ENCODE measurements at places on chromosomes 12 and 14. TPM values are rescaled to one million over a fixed set of nuclear protein-coding genes. Genes with fewer than 3 reads are reported as not detected.

DNA sequence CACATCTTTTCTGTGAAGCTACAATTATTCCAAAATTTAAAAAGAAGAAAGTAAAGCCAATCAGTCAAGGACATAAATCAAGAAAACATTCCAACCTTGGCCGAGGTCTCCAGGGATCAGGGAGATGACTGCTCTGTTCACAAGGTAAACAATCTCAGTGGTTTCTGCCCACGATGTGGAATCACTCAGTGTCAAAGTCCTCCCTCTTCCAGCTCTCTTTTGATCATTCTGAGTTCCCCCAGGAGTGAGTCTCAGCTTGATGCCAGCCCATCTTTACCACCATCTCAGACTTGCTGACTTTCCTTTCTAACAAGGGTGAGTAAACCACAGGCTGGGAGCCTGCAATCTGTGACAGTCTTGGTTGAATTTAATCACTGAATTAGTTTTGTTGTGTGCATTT is 4.8 kb upstream of the SERPINA9 start:
- no peak for DNase-seq

IFNG-AS1 gene
- not detected for total RNA-seq

SMCO3 gene
- 1.4 TPM for total RNA-seq

- no peak for DNase-seq
These were observed 287.5 kb upstream of the MGAT4C start for GRCh38 chr12:86543716-86544115.

- no peak for DNase-seq
These were observed 1027.6 kb downstream of the BCL11B start for GRCh38 chr14:98244162-98244948.

DNA sequence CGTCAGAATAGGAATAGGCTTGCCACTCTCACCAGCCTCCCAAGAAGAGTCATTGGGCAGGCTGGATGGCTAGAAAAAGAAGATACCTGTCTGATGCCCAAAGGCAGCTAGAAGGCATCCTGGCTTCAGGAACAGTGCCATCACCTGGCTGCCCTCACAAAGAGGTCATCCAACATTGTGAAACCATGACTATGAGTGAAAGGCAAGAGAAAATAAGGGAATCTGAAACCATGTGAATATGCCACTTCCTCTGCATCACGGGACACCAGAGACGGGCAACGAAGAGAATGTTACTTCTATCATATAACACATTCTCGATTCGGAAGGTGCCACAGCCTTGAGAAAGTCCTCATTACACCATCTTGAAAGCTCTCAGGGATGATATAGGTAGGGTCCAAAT is 182.0 kb downstream of the DAD1 start:
- DNase-seq: no peak

GRCh38 chr12:94116191-94116590 is 32.2 kb upstream of the PLXNC1 start:
- DNase-seq: no peak

GRCh38 chr14:65664436-65664835 is 251.9 kb downstream of the FUT8 start:
- DNase-seq: no peak

OLR1 gene
- 1.4 TPM for total RNA-seq

DNA sequence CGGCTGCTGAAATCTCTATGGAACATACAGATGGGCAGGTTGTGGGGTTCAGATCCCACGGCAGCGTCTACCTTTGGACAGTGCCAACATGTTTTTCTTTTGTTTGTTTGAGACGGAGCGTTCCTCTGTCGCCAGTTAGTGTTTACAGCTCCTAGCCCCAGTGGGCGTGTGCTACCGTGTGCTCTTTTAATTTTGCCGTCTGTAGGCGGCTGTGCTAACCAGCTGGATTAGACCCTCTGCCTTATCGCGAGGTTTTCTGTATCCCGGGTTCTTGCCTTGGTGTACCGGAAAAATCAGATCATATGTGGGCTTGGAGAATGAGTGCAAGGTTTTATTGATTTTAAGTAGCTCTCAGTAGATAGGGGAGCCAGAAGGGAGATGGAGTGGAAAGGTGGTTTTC is 9.8 kb upstream of the GALNT6 start:
- DNase-seq: no peak

DNA sequence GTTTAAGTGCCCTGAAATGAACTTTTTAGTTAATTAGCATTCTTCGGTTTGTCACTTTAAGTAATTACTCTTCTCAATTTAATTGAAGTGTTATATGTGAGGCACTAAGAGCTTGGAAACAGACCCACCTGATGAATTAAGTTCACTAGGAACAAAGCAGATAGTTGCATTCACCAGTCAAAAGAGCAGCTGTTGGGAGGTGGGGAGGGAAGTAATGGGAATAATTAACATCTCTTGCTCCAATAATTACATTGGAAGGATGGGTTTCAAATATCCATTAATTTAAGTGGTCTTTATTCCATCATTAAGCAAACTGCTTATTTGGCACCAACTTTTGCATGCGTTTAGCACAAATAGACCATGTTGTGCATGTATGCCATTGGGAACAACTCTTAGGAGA is 667.2 kb downstream of the GALC start:
- DNase-seq: no peak

DNA sequence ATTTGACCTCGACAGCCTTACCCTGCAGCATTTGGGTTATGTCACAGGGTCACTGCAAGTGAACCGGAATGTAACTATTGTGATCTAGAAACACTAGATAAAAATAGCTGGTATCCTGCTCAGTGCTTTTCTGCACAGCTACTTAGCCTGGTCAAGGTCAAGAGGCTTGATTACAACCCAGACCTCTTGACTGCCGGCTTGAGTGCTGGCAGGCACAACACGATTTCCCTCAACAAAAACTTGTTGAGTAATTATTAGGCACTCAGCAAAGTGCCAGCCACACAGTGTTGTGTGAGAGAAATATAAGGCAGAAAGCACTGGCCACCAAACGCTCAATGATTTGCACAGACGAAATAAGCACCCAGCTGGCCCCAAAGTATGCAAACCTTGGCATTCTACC is 156.7 kb downstream of the NUAK1 start:
- no peak for DNase-seq

DNA sequence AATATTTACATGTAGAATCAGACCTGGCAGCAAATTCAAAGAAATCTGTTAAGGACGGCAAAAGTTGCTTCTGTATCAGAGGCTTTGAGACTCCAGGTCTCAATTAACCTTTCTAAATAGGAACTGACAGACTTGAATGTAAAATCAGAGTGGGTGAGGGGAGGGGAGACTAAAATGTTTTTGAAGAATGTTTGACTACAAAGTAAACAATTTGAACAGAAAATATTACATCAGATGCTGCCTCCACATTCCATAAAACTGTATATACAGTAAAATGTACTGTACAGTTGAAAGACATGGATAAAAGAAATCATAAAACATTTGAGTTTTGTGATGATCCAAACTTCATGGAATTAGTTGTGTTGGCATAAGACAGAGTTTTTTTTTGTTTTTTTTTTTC is 49.5 kb upstream of the POC1B start:
- DNase-seq: no peak

DNA sequence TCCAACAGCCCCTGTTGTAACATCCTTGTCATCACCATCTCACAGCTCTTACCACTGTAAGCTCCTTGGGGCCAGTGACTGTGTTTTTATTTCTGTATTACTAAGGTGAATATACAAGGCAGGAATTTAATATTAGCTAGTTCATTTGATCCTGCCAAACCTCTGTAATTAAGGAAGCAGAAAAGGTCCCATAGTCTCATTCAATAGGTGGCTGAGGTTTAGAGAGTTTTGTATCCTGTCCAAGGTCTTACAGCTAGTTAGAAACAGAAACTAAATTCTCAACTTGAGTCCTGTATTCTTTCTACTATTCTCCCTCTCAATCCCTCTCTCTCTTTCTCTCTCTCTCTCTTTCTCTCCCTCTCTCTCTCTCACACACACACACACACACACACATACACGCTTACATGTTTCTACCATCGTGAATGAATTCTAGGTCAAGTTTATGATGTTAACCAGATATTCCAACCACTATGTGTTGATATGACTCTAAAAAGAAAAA is 543 bp upstream of the GLIPR1 start:
- no peak for DNase-seq

FAM90A1 gene
- total RNA-seq: 0.09 TPM

GRCh38 chr14:96108061-96108795 is 69.1 kb downstream of the C14orf132 start:
- DNase-seq: no peak
